Sigmoid colon (tissue), 7 donors: ENCODE measurements at places on chromosomes 5 and 9.

- H3K4me3 ChIP-seq = no peak overlapping the region
- no peaks in the 10 kb centered on the region for H3K27me3 ChIP-seq
- H3K36me3 ChIP-seq = no peaks in the 10 kb centered on the region
- no peak for DNase-seq
- peak overlapping the region; percentile 88 for H3K27ac ChIP-seq
Measured at GRCh38 chr9:107751567-107752210, 262.1 kb upstream of the KLF4 start.

GRCh38 chr9:133207021-133207531 is 2.0 kb downstream of the OBP2B start:
- no peaks in the 10 kb centered on the region for H3K27me3 ChIP-seq
- no peak overlapping the region for H3K27ac ChIP-seq
- H3K4me1 ChIP-seq = no peaks in the 10 kb centered on the region
- no peaks in the 10 kb centered on the region for H3K36me3 ChIP-seq
- DNase-seq = peak; percentile 30
- H3K4me3 ChIP-seq = no peak overlapping the region

DNA sequence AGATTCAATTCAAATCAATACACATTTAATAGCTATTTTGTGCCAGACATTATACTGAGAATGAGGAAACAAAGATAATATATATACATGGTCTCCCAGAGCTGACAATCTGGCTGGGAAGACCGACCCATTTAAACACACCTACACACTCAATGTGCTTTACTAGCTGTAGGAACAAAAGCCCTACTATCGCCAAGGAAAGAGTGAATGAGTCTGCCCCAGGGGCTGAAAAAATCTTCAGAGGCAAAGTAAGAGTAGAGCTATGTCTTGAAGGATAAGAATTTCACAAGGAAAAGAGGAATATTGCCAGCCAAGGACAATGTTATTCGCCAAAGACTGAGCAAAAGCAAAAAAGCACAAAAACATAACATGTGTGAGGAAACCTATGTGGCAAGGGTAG is 6.6 kb downstream of the PFDN1 start:
- H3K4me1 ChIP-seq = peaks cover 89% of the 10 kb centered on the region
- DNase-seq = no peak
- no peaks in the 10 kb centered on the region for H3K27me3 ChIP-seq
- H3K27ac ChIP-seq = peak overlapping the region; percentile 64
- no peak overlapping the region for H3K4me3 ChIP-seq
- no peaks in the 10 kb centered on the region for H3K36me3 ChIP-seq

DNA sequence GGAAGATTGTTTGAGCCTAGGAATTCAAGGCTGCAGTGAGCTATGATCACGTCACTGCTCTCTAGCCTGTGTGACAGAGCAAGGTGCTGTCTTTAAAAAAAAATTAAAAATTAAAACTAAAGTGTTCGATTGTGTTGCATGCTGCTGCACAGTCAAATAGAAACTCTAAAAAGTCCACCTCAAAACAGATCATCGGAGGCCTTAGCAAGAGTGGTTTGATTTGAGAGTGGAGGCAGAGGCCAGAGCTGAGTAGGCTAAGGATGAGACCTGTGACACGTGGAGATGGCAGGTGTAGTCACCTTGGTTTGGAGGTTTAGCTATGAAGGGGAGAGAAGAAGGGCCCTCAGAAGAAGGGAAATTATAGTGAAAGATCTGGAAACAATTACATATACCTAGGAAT is 2.8 kb upstream of the PTPDC1 start:
- DNase-seq = no peak
- no peaks in the 10 kb centered on the region for H3K27me3 ChIP-seq
- H3K36me3 ChIP-seq = no peaks in the 10 kb centered on the region
- peaks cover 14% of the 10 kb centered on the region for H3K4me1 ChIP-seq

- no peak for DNase-seq
- peaks cover 26% of the 10 kb centered on the region for H3K4me1 ChIP-seq
Measured at GRCh38 chr9:122218935-122219855, 9.6 kb downstream of the LHX6 start.

DNA sequence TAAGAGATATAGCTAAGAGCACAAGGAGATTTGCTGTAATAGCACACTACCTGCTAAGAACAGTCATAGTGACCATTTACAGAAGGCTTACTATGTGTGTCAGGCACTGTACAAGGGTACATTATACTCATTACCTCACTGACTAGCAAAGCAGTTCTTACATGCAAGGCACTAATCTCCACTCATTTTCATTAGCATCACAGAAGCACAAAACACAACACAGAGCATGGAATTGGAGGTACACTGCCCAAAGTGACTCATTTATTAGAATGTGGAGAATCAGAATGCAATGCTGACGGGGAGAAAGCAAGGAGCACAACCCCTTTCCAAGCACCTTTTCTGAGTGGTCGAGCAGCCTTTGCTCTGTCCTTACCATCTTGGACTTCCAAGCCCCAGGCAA is 169.7 kb downstream of the ENTREP1 start:
- DNase-seq = no peak
- no peaks in the 10 kb centered on the region for H3K4me1 ChIP-seq
- no peaks in the 10 kb centered on the region for H3K36me3 ChIP-seq
- no peak overlapping the region for H3K27ac ChIP-seq
